Stimulated activated CD8-positive, alpha-beta memory T cell treated with anti-CD3 and anti-CD28 coated beads, Interleukin-4, amount 100 ng/mL, for 1 hour (primary cell): ENCODE measurements at places on chromosomes 6 and 20.

GRCh38 chr20:23668477-23668951 is 20.3 kb downstream of the CST4 start:
- no peak for DNase-seq

GRCh38 chr6:83920017-83920416 is 60.5 kb downstream of the CYB5R4 start:
- no peak for DNase-seq

- no peak for DNase-seq
Measured at GRCh38 chr6:84350397-84350796, 123.0 kb upstream of the CEP162 start.

- DNase-seq, result no peak
Measured at GRCh38 chr6:169115632-169116031, 138.0 kb downstream of the THBS2 start.

DNA sequence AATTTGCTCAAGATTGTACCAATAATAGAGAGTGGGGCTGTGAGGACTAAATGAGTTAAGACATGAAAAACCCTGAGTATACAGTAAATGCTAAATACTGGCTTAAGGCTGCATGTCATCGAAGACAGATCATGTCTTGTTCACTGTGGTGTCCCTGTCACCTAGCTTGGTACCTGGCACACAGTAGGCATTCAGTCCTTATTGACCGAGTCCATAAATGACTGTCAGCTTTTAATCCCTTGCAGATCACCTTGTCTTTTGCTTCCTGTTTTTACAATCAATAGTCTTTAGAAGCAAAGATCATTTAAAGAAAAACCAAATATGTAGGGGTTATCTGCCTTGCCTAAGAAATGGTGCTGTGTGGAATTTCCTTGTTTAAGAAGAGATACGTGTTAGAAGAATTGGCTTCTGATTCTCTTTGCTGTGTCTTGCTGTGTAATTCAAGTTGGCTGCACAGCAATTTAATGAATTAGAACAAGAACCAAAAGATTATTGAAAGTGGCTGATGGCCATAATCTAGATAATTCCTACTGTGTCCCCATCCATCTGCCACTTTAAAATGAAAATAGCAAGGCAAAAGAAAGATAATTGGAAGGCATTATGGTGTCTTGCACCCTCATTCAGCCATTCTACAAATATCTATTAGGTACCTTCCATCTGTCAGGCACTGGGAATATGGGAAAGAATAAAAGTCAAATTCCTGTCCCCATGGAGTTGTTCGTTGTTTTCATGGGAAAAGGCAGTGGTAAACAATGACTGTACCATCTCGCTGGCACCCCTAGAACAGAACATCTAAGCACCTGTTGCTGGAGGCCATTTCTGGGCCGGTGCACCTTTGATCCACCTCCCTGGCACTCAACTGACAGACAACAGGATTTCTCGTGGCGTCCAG is 12.4 kb upstream of the MAPK13 start:
- DNase-seq, result no peak

GRCh38 chr6:87932361-87932760 is 115.3 kb upstream of the SPACA1 start:
- DNase-seq, result no peak

DNA sequence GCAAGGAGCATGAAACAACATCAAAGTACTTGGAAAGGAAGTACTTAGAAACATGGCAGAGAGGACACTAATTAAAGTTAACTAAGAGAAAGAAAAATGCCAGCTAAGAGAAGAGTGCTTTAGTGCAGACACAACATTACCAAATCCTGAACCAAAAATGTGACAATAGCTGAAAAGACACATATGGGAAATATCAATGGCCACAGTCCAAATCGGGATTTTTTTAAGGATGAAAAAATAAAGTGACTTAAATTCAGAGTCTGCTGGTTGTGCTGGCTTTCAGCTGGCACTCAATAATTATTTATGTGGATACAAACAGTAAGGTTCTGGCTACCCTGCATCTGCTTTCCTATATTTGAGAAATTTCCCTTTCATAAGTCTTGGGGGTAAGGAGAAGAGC is 12.6 kb upstream of the DST start:
- DNase-seq, result no peak

DNA sequence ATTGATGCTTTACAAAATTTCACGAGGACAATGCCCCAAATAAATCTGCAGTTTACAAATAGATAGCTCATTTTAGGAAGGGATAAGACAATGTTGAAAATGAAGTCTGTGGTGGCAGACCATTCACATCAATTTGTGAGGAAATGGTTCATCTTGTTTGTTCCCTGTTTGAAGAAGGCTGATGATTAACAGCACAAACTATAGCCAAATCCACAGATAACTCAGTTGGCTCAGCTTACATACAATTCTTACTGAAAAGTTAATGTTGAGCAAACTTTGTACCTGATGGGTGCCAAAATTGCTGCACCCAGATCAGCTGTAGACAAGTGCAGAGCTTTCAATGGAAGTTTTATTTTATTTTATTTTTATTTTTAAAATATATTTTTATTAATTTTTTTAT is 763.9 kb downstream of the DOK5 start:
- no peak for DNase-seq

GRCh38 chr20:59835448-59836395 is 97.7 kb downstream of the SYCP2 start:
- DNase-seq, result no peak

- no peak for DNase-seq
Measured at GRCh38 chr6:37502703-37503291, 3.1 kb upstream of the CCDC167 start.

DNA sequence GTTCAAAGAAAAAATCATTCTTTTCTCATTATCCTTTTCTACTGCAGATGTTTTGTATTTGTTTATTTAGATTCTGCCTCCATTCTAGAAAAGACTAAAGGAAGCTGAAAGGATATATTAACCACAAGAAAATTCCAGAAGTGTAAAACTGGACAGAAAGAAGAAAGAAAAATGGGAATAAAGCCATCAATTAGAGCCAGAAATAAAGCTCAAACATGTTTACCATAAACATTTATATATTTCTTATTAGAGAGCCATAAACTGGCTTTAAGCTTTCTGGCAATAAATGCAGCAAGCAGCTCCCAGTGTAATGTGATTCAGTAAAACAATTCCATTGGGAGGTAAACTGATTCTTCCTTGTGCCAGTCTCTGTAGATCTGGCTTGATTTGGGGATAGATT is 244.1 kb downstream of the PTPRK start:
- no peak for DNase-seq

DNA sequence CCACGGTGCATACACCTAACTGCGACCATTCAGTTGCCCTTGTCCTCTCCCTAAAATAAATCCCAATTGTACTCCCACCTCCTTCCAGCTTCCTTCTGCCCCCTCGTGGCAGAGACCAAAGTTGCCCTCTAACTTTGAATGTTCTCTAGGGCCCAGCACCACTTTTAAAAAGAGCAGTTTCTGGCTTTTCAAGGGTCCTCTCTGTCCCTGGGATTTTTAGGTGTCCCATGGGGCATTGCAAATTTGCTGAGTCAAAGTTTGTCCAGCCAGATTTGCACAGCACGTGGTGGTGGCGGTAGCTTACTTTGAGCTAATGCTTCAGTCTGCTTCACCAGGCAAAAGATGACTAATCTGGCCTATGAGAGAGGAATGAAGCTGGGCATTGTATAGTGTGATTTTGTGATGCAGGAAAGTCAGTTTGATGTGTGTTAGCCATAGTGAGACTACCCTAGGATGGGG is 100.2 kb downstream of the PERP start:
- no peak for DNase-seq

GRCh38 chr6:26234421-26235301 is 130.3 kb upstream of the BTN3A2 start:
- DNase-seq, result peak; percentile 34

DNA sequence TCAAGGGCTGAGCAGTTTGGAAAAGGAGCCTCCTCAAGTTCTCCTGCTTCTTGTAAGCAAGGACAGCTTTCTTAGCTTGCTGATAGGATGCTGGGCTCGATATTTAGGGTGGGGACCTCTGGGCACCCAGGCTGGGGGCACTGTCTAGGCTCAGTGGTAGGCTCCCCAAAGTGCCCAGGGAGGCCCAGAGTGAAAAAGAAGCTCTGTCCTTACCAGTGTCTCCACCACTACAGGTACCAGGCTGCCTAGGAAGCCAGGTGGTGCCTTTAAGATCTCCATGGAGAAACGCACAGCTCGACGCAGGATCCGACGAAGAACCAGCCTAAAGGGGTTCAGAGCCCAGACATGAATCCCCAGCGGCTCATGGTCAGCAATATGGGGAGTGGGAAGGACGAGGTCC is 6.4 kb downstream of the AARS2 start:
- DNase-seq, result no peak

DNA sequence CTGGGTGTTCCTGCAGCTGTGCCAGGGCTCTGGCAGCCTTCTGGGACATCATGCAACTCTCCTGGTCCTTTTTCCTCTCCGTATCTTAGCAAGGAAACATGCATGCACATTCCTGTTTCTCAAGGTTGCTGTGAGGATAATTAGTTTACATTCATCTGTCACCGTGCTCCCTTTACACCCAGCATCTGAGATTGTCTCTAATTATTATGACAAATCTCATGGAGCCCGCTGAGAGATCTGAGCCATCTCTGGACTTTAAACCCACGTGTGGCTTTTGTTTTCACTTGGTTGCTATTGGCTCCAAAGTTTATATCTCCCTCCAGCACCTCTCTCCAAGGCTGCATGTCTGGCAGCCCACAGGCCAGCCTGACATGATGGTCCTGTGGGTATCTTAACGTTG is 167.6 kb downstream of the UNC5CL start:
- no peak for DNase-seq

DNA sequence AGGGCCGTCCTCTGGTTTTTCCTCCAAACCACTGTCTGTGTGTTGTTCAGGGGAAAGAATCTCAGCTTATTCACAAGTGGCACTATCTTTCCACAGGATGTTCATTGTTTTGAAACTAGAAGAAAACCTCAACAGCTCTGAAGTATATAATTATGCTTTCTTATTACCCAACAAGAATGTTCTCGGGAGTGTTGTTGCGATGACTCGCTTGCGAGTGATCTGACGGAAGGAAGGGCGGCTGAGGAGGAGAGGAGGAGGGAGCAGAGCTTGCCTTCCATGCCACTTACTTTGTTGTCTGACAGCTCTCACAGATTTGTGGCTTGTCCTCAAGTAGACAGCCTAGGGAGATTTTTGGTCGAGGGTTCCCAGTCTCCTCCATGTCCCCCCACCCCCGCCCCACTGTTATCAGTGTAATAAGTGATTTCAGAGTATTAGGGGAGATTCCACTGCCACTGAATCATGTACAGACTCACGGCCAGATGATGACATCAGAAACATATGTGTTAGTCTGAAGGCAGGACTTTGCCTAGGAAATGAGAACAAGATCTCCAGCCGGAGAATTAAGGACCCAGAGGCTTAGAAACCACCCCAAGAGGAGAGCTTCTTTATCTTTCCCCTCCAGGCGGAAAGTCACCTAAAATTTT is 80.7 kb upstream of the CCN6 start:
- peak; percentile 40 for DNase-seq

GRCh38 chr6:42509256-42509655 is 54.6 kb upstream of the UBR2 start:
- no peak for DNase-seq

DNA sequence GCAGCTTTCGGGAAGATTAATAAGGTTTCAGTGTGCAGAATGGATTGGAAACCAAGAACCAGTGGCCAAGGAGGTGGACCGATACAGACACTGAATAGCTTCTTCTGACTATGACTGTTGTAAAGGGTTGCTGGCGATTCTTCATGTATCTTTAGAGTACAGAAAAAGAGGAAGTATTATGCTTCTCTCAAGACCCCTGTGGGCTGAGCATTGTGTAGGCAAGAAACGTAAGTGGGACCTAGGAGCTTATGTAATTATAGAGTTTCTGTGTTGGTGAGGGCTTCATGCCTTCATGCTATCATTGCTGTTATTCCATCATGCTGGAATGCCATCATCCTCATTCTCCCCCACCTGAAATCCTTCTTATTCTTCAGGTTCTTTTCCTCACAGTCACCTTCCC is 105.4 kb upstream of the AKIRIN2 start:
- no peak for DNase-seq

DNA sequence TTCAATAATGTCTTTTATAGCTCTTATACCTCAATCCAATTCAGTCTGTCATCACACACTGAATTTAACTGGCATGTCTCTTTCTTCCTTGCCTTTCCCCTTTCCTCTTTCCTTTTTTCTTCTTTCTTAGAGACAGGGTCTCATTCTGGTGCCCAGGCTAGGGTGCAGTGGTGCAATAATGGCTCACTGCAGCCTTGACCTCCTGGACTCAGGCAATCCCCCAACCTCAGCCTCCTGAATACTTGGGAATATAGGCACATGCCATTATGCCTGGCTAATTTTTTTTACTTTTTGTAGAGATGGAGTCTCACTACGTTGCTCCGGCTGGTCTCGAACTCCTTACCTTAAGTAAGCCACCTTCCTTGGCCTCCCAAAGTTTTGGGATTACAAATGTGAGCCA is 65.9 kb downstream of the CBFA2T2 start:
- DNase-seq, result no peak

- DNase-seq, result no peak
Measured at GRCh38 chr20:3115190-3116107, 30.9 kb upstream of the AVP start.

DNA sequence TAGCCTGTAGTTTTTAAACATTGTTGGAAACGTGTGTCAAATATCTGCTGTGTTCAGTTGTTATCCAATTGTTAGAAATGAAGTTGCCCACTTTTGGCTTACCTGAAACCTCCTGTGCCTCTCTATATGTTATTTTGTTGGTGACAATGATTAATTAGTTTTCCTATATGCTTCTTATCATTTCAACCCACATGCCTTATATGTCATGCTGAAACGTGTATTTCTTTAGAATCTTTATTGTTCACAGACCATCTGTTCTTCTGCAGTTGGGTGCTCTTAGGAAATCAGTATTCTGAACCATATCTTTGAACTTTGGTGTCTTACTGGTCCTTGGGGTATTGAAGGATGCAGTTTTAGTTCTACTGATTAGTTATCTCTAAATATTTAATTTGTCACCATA is 91.2 kb upstream of the SCGN start:
- DNase-seq, result no peak

GRCh38 chr20:4829514-4830215 is 108.0 kb downstream of the PRND start:
- DNase-seq, result no peak
